ENCODE measurements at places on chromosomes 6 and 20.

- no peak for DNase-seq
Measured at GRCh38 chr6:17565399-17565798, 34.7 kb upstream of the FAM8A1 start.

GRCh38 chr6:30543821-30544220, 12.5 kb downstream of the GNL1 start:
- no peak for DNase-seq

GRCh38 chr20:5171064-5171789, 44.4 kb downstream of the CDS2 start:
- peak; percentile 84 for DNase-seq

DNA sequence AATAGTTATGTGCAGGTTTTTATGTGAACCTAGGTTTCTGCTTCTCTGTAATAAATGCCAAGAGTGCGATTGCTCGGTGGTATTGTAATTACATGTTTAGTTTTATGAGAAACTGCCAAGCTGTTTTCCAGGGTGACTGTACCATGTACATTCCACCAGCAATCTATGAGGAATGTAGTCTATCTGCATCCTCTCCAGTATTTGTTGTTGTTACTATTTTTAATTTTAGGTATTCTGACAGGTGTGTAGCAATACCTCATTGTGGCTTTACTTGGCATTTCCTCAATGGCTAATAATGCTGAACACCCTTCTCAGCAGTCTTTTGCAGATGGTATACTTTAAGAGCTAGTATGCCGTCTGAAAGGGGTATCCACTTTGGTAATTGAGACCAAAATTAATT, 142.1 kb downstream of the BMP2 start:
- no peak for DNase-seq

DNA sequence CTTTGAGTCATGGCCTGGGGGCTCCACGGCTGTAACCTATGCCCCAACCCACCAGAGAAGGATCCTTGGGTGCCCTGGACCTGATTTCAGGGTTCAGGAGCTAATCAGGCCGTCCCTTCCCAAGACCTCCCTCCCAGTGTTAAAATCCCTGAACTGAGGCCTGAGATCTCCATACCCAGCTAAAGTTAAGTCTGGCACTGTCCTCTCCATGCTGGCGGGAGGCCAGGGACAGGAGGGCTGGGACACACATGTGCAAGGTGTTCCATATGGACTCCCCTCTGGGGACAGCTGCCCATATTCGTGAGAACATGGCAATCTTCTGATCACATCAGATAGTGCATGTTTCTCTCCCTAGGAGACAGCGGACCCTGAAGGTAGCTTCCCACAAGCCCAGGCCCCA, 11.5 kb upstream of the TREML4 start:
- no peak for DNase-seq

DNA sequence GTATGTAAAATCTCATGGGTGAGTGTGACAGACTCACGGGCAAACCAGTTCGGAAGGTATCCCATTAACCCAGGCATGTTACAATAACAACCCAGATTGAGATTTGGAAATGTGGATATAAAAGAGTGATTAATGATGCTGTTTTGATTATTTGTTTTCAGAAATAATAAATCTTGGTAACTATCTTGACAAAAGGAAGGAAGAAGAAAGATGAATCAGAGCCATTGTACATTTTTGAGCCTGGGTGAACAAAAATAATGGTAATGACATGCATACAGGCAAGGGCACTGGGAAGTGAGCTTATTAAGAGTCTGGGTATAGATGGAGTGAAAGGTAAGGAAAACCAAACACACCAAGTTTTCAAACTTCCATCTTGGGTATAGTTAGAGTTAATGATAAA, 862.0 kb downstream of the PHF3 start:
- DNase-seq = no peak

DNA sequence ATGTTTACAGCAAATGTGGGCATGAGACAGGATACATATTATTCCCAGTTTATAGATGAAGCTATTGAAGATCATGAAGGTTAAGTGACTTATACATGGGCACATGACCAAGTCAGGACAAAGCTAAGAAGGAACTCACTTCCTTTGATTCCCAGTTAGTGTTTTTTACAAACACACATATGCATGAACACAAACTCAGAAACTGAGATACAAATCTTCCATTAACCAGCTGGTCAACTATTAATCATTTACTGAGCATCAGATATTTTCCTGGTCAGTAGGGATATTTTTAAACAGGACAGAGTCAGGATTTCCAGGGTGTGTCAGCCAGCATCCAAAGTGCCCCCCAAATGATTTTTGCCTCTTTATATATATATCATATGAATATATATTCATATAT, 222.2 kb downstream of the OGFRL1 start:
- no peak for DNase-seq

- peak; percentile 18 for DNase-seq
Measured at GRCh38 chr6:37306624-37307222, 47.1 kb upstream of the RNF8 start.

Data from NCI-H2227 treated with DMSO at 0.1 percent for 48 hours (cell line).